ENCODE measurements at places on chromosomes 12 and 14.

- DNase-seq: no peak
Observed at GRCh38 chr12:104763168-104763805, 194.8 kb downstream of the SLC41A2 start.

DNA sequence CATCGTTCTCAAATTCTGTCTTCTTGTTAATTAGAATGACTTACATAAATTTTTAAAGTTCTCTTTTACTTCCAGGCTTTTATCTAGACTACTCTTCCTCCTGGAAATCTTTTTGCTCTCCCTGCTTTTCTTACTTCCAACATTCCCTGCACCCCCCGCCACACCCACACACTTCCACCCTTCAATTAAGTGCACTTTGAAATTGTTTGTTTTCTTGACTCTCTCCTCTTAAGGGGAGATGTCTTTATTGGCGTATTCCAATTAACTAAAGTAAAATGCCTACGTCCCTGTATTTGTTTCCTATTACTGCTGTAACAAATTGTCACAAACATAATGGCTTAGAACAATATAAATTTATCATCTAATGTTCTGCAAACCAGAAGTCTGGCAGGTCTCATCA lies 125.2 kb upstream of the KRR1 start:
- no peak for DNase-seq

DNA sequence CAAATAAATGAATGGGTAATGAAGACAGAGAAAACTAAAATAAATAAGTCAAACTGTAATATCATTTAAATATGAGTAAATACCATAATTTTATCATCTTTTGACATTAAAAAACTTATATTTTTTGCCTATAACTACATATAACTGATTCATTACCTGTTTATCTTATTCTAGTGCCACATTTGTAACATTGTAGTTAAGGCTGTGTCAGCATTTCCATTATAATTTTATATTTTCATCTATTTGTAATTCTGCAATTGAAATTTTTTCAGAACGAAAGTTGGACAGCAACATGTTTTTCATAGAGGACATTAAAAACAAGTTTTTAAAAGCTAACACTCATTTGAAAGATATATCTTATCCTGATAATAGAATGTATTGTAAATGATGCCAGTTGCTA lies 1286.5 kb downstream of the LRFN5 start:
- DNase-seq: no peak

- DNase-seq: no peak
Observed at GRCh38 chr14:35986219-35986573, 160.1 kb downstream of the BRMS1L start.

DNA sequence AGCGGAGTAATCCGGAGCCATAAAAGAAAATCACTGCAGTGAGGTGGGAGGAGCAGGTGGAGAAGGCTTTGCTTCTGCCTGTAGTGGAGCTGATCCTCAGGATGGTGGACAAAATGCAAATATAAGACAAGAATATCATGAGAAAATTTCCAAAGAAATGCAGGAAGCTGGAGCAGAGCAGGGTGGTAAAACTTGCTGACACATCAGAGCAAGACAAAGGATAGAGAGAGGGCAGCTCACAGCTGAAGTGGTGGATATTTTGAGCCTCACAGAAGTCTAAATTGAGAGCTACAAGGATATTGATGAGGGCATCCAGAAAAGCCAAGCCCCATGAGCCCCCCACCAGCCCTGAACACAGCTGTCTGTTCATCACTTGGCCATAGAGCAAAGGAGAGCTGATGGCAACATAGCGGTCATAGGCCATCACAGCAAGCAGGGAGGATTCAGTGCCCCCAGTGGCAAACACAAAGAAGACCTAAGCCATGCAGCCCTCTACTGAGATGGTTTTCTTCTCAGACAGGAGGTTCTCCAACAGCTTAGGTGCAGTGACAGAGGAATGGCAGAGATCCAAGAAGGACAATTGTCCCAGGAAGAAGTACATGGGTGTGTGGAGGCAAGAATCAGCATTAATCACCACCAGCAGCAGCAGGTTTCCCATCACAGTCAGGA lies 30.0 kb upstream of the ANP32D start:
- DNase-seq: peak; percentile 2

DNA sequence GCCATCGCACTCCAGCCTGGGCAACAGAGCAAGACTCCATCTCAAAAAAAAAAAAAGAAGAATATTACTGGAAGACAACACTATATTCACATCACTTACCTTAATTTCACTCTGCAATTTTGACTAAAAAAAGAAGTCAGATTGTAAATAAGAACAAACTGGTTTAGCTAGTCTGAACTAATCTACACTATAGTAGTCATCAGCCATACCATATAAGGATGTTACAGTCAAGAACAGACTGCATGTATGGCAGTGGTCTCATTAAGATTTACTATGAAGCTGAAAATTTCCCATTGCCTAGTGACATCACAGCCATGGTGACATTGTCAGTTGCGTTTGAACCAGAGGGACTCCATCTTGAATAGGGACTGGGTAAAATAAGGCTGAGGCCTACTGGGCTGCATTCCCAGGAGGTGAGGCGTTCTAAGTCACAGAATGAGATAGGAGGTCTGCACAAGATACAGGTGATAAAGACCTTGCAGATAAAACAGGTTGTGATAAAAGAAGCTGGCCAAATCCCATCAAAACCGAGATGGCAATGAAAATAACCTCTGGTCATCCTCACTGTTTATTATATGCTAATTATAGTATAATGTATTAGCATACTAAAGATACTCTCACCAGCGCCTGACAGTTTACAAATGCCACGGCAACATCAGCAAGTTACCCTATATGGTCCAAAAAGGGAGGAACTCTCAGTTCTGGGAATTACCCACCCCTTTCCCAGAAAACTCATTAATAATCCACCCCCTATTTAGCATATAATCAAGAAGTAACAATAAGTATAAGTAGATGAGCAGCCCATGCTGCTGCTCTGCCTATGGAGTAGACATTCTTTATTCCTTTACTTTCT lies 51.2 kb downstream of the OSBPL8 start:
- no peak for DNase-seq

- no peak for DNase-seq
Observed at GRCh38 chr12:49798248-49798647, 30.0 kb downstream of the NCKAP5L start.

- DNase-seq: no peak
Observed at GRCh38 chr12:63521706-63522105, 146.6 kb downstream of the DPY19L2 start.

Measured in B cell (primary cell).